ENCODE measurements at places on chromosomes 12 and 14.

GRCh38 chr12:52434081-52434733 lies at the start of gene KRT75:
KRT75 (minus strand) TSS chr12:52434371; CDS start chr12:52434304, 67 bp downstream.
- peak; percentile 59 for DNase-seq

DNA sequence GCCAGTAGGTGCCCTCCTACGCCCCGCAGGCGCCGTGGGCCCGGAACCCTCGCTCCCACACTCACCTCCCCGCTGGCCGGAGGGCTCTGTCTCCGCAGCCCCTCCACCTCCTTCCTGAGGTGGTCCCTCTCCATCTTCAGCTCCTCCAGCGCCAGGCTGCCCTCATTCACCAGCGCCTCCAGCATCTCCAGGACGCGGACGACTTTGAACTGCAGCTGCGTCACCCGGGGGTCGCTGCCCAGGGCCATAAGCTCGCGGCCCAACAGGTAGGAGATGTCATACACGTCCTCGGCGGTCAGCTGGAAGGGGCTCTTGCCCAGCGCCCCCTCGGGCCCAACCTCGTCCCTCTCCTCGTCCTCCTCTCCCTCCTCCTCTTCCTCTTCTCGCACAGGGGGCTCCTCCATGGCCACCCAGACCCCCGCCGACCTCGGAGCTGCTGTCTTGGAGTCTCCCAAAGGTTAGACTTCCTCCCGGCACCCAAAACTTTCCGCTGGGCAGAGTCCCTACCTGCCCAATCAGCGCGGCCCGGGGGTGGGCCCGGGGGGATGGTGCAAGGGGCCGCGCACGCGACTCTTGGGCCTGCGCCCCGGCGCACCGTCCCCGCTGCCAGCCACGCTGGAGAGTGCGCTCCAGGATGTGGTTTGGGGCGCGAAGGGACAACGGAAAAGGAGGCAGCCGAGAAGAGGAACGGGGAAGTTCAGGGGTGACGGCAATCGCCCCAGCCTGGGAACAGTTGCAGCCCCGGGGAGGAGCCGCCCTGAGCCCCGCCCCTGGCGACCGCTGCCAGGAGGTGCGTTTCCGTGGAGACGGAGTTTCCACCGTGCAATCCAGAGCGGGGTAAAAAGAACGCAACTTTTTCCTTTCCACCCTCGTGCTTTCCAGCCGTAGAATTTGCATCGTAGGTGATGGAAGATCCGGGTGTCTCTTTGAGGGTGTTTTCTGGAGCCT lies at the start of gene RILPL2:
Gene RILPL2 (minus strand): TSS at position 668 of the 948 bp plus-strand sequence. CDS start 264 bp downstream, at position 404.
- DNase-seq: peak; percentile 71

- DNase-seq: no peak
Observed at GRCh38 chr12:57237596-57237931, 8.1 kb downstream of the SHMT2 start.

- peak; percentile 56 for DNase-seq
Observed at GRCh38 chr14:81211844-81212243, 8.9 kb downstream of the GTF2A1 start.

DNA sequence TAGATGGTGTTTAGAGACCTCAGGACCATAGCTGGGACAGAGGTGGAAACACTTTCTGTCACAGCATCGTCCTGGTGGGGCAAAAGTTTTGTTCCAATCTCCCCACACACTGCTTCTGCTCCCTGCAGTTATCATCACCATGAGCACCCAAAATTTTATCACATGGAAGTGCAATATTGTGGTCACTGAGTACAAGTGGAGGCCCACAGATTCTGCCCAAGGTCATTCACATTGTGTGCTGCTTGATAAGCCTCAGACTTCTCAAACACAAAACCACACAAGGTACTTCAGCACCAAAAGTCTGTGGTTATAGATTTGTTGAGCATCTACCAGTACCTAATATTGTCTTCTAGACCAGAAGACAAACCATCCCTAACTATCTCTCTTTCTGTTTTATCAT lies 554 bp upstream of the KRT77 start:
- DNase-seq: no peak

DNA sequence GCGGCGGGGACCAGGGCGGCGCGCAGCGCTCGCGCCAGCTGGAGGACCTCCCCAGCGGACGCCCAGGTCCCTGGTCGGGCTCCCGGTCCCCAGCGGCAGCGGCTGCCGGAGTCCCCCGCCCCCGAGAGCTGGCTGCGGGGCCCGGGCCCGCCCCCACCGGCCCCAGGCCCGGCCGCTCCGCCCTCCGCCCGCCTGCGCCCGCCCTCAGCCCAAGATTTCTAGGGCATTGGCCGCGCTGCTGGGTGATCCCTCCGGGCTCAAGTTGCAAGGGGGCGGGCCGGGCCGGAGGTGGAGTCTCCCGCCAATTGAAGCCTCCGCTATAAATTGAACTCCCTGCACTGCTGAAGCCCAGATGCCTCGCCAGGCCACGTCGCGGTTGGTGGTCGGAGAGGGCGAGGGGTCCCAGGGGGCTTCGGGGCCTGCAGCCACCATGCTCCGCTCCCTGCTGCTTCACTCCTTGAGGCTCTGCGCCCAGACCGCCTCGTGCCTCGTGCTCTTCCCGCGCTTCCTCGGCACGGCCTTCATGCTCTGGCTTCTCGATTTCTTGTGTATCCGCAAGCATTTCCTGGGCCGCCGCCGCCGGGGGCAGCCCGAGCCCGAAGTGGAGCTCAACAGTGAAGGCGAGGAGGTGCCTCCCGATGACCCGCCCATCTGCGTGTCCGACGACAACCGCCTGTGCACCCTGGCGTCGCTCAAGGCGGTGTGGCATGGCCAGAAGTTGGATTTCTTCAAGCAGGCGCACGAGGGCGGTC lies at the start of gene DIO3:
Gene DIO3 (plus strand): TSS at position 351 of the 752 bp plus-strand sequence.
- DNase-seq: peak; percentile 71

GRCh38 chr12:3458041-3458440 lies 33.0 kb upstream of the PRMT8 start:
- DNase-seq: no peak

DNA sequence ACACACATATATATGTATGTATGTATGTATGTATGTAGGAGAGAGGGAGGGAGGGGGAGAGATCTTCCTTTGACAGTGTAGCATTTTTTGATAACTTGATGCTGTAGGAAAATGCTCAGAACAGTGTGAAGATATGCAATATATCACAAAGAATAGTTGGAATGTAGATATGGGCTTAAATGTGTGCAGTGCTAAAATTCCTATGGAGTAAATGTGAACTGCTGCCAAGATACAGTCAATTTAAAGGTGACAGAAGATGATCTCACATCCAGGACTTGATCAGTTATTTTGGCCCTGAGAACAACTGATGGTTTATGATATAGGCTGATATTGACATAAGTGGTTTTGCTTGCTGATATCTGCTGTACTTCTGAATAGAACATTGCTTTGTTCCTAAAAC lies 84.2 kb downstream of the DAAM1 start:
- DNase-seq: no peak

DNA sequence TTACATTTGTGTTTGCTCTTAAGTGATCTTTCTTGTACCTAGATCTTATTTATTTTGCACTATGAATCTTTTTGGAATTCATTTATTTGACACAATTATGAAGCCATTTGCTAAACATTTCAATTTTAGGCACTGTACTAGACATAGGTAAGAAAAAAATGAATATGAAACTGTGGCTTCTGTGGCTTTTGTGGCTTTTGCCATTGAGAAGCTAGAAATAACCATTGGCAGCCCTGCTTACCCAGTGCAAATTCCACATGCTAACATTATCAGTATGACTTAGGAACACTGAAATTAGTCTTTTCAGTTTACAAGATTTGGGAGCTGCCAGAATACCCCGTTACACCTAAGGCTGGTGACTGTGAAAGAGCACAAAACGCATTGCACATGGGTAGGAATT lies 60.1 kb downstream of the FSCB start:
- no peak for DNase-seq

GRCh38 chr12:80707126-80707829 lies at the start of gene MYF6:
MYF6 (plus strand) TSS chr12:80707634; CDS start chr12:80707720, 86 bp downstream.
- DNase-seq: no peak

DNA sequence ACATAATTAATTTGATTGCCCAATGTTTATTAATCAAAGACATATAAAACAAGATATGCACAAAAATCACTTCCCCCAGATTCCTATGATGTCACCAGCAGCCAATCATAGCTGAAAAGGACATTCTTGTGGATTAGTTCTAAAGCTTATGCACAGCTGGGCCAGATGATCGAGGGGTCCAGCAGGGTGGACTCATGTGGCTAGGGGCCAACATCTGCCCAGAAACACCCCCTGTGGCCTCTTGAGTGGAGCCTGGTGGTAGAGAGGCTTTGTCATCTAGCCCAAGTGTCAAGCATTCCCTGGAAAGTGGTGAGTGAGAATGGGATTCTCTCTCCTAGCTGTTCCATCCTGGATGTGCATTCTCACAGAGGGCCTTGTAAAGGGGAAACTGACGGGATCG lies 590.0 kb downstream of the BCL11B start:
- DNase-seq: no peak

GRCh38 chr12:13486794-13487193 lies 290.3 kb downstream of the EMP1 start:
- DNase-seq: no peak

DNA sequence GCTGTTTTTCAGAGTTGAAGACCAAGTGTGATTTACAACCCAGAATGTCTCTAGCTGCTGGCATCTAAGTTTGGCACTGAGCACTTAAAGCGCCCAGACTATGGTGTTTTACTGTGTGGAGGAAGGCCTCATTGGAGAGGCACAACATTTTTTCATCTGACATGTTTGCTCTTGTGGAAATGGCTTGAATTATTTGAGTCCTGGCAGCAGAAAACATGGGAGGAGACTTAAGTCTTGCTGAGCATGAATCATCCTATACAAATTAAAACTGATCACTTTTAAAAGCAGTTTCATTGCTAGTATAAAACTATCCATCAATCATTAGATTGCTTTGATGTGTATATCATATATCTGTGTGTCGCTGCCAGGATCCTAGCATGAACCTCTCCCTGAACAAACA lies 85.9 kb upstream of the REP15 start:
- no peak for DNase-seq

DNA sequence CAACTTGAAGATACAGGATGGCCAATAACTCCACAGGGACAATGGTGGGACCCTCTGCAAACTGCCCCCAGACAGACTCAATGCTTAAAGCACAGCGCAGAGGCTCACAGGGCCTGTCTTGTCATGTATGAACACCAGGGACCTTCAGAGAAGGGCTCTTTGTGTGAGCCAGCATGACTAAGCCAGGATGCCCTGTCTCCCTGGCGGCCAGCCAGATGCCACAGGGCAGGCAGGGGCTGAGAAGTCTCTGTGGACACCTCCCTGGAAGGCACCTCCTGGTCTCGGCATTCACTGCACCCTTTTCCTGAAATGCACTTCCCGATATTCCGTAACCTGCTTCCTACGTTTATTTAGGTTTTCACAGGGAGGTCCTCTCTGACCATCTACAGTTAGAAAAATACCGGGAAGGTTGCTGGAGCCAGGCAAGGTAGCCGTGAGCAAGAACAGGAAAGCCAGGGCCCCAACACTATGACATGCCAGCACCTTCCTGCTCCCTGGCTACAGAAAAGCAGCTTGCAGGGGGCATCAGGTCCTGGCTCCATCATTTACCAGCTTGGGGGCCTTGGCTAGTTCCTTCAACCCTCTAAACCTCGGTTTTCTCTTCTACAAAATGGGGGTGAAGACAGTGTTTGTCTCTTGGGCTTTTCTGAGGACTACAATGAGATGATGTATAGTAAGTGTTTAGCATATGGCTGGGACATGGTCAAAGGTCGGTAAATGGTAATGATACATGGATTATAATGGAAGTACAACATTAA lies 65.0 kb downstream of the PITPNM2 start:
- peak; percentile 32 for DNase-seq

GRCh38 chr12:29634057-29634456 lies 136.6 kb upstream of the OVCH1 start:
- DNase-seq: no peak

GRCh38 chr12:119809023-119809422 lies 68.1 kb downstream of the CIT start:
- DNase-seq: no peak

DNA sequence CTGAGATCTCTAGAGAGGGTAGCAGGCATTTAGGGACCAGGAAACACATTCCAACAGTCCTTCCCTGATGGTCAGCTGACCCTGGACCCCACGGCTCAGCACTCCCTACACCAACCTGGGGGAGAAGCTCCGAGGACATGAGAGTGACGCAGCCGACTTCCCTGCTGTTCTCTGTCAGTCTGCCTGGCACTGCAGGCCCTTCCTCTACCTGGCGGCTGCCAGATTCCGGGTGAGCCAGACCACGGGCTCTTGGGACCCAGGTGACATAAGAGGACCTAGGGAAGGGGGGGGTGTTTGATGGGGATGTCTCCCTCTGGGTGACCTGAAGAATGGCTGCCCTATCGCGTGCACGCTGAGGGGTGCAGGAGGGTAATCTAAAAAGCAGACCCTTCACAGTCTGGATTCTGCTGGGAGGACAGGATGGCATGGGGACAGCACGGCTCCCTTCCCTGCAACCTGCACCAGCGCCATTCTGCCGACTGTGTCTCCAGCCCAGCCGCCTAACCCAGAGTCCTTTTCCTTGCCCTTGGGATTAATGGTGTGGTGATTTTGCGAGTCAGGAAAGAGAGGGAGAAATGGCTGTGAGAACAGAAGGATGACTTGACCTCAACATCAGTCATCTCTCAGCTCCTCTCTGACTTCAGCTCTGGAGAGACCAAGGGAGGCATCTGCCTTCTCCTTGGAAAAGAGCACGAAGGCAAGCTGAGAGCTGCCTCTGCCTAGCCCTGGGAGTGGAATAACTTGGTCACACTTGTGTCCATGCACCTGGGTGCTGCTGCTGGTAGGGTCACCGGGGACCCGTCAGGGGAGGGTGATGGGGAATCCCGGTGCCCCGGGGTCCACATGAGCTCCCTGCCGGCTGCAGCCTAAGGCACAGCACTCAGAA lies 158.5 kb downstream of the CALM1 start:
- DNase-seq: no peak

DNA sequence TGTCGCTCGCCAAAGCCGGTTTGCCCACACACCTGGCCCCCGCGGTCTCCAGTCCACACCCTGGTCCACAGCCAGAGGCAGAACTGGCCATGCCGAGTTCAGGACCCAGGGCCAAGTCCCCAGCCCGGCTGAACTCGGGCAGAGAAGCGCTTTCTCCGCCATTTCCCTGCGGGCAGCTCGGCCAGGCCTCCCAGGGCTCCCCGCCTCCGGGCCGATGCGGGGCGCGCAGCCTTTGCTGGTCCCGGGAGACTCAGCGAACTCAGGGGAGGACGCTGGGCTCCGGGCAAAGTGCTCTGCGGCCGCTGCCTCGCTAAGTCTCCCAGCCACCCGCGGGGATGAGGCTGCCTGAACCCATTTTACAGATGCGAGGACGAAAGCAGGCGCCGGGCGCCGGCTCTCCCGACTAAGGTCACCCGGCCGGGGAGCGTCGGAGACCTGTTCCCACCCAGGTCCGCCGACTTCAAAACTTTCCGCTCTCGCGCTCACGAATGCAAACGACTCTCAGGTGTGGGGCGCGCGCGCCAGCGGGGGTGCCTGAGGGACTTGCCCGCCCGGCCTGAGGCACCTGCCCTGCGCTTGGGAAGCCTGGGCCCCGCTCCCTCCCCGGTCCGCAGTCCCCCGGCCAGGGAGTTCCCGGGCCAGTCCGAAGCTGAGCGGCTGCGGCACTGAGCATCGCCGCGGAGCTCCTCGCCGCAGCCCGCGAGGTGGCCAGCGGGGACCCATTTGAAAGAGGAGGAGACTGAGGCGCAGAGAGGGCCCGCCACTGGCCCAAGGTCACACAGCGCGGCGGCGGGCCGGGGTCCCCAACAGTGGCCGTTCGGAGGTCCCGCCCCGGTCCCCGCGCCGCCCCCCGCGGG lies 627 bp downstream of the TESC start:
- DNase-seq: no peak
